A549 treated with Hydrocortisone at 1 μM for 4 hours (cell line): ENCODE measurements at places on chromosomes 12 and 14. TPM values are rescaled to one million over a fixed set of nuclear protein-coding genes. Genes with fewer than 3 reads are reported as not detected.

AVPR1A gene
- total RNA-seq: 0.01 to 0.12 TPM (median 0.03 TPM) in 5 replicates

PAPLN gene
- total RNA-seq: 4.4 to 5.6 TPM (median 5.3 TPM) in 5 replicates

BEGAIN gene
- 5.4 to 7.0 TPM (median 5.8 TPM) in 5 replicates for total RNA-seq

SOAT2 gene
- 0.10 to 0.37 TPM (median 0.26 TPM) in 5 replicates for total RNA-seq

LMNTD1 gene
- not detected in 5 replicates for total RNA-seq

FZD10 gene
- total RNA-seq: not detected in 5 replicates

CMA1 gene
- total RNA-seq: not detected in 5 replicates

SALL2 gene
- total RNA-seq: 0.49 to 0.98 TPM (median 0.69 TPM) in 5 replicates

FAIM2 gene
- total RNA-seq: 0.02 TPM in 1 of 5 replicates, not detected in the others

IGFBP6 gene
- 148 to 249 TPM (median 240 TPM) in 5 replicates for total RNA-seq

HPD gene
- 1.4 to 2.1 TPM (median 1.9 TPM) in 5 replicates for total RNA-seq

TAS2R13 gene
- total RNA-seq: not detected in 5 replicates

AMN gene
- total RNA-seq: 0.25 to 0.54 TPM (median 0.39 TPM) in 5 replicates

TSHR gene
- not detected in 5 replicates for total RNA-seq

XPOT gene
- total RNA-seq: 40.4 to 48.9 TPM (median 48.5 TPM) in 5 replicates

ARG2 gene
- total RNA-seq: 1.5 to 2.0 TPM (median 1.9 TPM) in 5 replicates
